ENCODE measurements at places on chromosomes 6 and 20.
A peak's percentile ranks its signal among the peaks of the same experiment; 100 is the strongest.

DNA sequence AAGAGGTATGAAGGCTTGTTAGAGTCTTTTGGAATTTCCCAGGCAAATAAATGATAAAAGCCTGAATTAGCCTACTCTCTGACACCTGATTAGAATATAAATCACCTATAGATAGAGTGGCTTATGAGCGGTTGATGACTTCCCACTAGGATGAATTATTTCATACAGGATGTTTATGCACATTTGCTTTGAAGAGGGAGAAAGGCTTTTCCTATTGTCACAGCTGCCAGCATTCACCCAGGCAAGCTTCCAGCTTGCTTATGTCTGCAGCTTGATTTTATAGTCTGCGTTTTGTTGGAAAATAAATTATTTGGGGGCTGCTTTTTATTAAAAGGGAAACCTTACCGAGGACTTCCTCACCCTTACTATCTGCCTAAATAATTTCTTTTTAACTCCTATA is 51.3 kb upstream of the EIF2S2 start:
- no peak for DNase-seq

DNA sequence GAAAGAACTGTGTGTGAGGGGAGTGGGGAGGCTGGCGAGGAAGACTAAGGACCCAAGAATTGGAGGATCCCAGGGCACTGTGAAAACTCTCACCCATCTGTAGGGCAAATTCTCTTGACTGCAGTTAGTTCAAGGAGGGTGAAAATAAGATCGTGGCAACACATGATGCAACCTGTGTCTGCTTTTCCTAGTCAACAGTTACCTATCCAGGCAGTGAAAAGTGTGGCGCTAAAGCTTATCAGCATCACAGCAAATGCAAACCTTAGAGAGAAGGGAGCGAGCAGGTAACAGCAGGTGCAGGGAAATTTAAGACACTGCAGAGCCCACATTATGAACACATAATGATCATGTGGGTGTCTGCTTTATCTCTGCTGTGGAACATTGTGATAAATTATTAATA is 97.7 kb upstream of the SGK1 start:
- DNase-seq, result no peak

GRCh38 chr6:96157018-96157565 is 141.3 kb downstream of the FUT9 start:
- DNase-seq, result no peak

GRCh38 chr6:88865275-88865674 is 98.1 kb downstream of the RNGTT start:
- DNase-seq, result no peak

DNA sequence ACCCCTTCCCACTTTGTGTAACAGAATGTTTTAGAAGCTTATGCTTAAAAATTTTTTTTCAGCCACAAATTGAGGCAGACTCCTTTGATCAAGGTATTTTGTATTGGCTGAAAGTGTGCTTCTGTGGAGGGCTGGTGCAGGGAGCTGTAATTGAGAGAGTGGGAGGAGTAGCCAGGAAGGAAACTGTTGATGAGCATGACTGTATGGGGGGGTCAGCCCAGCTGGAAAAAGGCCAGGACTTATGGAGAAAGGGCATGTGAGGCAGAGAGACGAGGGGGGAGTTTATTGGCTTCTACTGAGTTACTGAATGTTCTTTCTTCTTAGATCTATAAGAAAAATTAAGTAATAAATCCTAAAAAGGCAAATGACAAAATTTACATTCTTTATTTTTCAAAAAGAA is 13.4 kb downstream of the RFPL4B start:
- DNase-seq, result peak; percentile 4

DNA sequence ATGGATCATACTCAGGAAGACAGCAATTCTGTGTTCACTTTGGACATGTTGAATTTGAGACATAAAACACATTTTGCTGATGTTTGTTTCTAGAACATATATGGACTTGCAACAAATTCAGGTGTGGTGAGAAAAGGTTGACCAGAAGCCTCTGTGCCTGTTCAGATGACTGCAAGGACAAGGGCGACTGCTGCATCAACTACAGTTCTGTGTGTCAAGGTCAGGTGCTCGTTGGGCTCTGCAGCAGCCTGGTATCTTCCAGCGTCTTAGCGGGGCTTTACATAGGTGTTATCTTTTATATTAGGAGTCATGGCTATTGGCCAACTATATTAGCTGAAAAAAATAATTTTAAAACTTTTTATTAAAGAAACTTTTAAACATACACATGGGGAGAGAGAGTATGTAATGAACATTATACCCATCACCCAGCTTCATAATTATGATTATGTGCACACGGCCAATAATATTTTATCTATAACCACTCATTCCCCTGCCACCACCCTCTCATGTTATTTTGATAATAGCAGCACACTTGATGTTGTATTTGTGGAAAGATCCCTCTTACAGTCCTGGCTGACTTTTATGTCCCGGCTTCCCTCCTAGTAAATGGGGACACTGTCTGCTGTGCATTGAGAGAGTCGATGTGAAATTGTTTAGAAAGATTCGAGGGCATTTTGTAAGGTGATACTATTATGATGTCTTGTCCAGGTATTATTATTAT is 43.4 kb downstream of the ENPP1 start:
- DNase-seq, result no peak

- no peak for DNase-seq
Measured at GRCh38 chr20:47287609-47288144, 68.8 kb downstream of the ZMYND8 start.

GRCh38 chr20:24357177-24357576 is 112.3 kb upstream of the SYNDIG1 start:
- no peak for DNase-seq

GRCh38 chr6:40906759-40907158 is 132.3 kb downstream of the UNC5CL start:
- DNase-seq, result no peak

GRCh38 chr6:82246802-82247504 is 591 bp downstream of the IBTK start:
- DNase-seq, result peak; percentile 91

DNA sequence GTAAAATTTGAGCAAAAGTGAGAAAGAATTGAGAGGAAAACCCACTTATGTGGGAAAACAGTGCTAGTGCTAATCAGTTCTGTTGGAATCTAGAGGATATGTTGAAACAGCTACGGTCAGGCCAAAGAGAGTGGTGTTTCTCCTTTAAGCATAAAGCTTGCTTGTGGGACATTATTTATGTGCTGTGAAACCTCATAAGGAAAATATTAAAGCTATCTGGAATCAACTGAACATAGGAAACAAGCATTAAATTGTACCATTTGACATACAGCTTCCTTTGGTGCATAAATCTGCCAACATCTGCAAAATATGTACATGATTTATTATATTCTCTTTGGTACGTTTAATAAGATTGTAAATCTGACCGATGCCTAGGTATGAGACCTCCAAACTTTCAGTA is 182.5 kb upstream of the PDE10A start:
- DNase-seq, result no peak

GRCh38 chr6:137734875-137735182 is 132.2 kb upstream of the TNFAIP3 start:
- no peak for DNase-seq

GRCh38 chr6:90066697-90067096 is 172.4 kb downstream of the GJA10 start:
- DNase-seq, result no peak

GRCh38 chr6:114398481-114398880 is 55.7 kb upstream of the HS3ST5 start:
- DNase-seq, result peak; percentile 54

GRCh38 chr20:35791821-35792220 is 20.0 kb downstream of the PHF20 start:
- DNase-seq, result peak; percentile 50

- peak; percentile 61 for DNase-seq
Measured at GRCh38 chr20:22312744-22313346, 271.5 kb downstream of the FOXA2 start.

Data from mesendoderm (in vitro differentiated cells).